ENCODE measurements at places on chromosomes 13 and 19. TPM values are rescaled to one million over a fixed set of nuclear protein-coding genes. Genes with fewer than 3 reads are reported as not detected.

DNA sequence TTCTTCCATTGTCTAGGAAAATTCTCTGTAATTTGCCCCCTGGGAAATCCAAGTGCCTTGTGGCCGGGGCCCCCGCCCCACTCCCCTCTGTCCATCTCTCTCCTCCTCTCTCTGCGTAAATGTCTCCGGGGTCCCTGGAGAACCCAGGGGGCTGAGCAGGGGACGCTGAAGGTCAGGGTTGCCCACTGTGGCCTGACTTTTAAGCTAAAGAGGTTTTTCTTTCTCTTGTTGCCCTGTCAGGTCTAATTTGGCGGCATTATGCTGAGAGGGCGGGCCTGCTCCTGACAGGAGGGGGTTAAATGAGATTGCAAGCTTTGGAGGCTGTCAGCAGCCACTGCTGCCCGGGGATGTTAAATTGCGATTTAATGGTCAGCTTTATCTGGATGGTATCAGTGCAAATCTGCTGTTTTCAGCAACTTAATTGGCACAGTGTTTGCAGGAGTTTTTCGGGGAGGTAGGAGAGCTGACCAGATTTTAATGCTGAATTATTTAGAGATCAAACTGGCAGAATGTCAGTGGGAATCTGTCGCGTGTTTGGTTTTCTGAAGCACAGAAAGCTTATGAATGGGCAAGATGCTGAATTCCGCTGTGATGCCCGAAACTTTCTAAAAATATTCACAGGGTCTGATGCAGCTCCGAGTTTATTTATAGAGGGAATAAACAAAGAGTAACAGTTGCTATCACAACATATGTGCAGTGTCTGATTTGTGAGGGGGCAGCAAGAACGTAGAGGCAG lies 93.2 kb upstream of the SOX1 start:
- DNase-seq: no peak

DNA sequence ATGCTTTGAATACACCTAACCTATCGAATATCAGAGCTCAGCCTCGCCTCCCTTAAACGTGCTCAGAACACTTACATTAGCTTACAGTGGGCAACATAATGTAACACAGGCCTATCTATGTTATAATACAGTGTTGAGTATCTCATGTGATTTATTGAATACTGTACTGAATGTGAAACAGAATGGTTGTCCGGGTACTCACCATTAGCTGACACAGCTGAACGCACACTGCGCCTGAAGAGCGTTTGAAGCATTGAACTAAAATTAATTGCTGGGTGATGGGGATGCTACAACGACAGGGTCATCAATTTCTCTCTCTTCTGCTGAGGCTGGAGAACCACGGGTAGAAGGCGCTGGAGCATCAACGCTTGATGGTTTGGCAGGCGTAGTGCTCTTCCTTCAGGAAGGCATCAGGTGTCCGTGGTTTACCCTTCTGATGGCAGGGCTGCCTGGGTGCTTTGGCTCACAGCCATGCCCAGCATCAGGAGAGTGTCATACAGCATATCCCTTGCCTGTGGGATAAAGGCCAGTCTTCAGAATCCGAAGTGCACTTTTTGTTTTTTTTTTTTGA lies 46.9 kb upstream of the UBE2L5 start:
- no peak for DNase-seq

- no peak for DNase-seq
Observed at GRCh38 chr19:7895565-7895964, 7.3 kb downstream of the LRRC8E start.

DNA sequence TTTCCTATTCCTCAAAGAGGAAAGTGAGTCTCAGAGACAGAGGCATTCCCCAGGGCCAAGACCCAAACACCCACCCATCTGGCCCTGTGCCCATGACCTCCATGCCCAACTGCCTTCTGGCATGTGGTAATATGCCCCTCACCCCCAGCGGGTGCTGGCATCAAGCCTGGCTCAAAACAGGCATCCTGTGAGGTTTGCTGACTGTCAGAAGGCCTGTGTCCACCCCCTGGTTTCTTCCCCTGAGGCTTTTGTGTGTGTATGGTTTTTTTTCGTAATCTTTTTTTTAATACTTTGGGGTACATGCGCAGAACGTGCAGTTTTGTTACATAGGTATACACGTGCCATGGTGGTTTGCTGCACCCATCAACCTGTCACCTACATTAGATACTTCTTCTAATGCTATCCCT lies 7.6 kb upstream of the KANK2 start:
- DNase-seq: no peak

DNA sequence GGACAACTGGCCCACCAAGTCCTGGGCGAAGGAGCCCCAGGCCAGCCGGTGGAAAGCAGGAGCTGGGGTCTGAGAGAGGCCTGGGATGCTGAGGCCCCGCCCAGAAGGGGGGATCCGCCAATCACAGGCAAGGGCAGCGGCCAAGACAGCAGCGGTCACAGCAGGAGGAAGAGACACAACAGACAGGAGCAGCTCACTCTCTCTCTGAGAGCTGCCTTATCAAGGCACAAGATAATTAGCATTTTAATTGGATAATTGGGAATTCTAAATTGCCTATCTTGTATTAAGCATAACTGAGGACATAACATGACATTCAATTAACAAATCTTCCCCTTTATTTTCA lies 46.2 kb downstream of the CEBPG start:
- DNase-seq: no peak

The SLC7A9 gene
- 0.17 TPM for total RNA-seq

DNA sequence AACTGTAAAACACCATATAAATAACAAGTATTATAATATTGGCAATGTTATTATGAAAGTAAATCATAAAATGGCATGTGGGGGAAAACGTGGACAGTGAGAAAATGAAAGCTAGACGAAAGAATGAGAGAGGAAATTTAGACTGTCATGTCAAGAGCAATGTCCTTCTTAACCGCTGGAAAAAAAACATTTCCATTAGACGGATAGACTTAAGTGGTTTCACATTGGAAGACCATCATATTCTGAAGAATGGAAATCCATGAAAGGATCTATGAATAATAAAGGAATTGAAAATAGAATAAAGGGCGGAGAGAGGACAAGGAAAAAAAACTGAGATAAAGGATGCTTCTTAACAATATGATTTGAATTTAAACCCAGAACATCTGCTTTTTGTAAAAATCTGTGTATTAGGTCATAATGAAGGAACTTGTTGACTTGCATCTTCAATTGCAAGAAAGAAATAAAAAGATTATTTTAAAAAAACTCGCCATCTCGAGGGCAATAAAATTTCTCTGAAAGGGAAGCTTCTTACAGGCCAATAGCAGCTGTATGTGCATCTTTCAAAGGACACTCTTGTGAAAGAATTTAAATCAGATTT lies 90.6 kb downstream of the SPRY2 start:
- DNase-seq: no peak

DNA sequence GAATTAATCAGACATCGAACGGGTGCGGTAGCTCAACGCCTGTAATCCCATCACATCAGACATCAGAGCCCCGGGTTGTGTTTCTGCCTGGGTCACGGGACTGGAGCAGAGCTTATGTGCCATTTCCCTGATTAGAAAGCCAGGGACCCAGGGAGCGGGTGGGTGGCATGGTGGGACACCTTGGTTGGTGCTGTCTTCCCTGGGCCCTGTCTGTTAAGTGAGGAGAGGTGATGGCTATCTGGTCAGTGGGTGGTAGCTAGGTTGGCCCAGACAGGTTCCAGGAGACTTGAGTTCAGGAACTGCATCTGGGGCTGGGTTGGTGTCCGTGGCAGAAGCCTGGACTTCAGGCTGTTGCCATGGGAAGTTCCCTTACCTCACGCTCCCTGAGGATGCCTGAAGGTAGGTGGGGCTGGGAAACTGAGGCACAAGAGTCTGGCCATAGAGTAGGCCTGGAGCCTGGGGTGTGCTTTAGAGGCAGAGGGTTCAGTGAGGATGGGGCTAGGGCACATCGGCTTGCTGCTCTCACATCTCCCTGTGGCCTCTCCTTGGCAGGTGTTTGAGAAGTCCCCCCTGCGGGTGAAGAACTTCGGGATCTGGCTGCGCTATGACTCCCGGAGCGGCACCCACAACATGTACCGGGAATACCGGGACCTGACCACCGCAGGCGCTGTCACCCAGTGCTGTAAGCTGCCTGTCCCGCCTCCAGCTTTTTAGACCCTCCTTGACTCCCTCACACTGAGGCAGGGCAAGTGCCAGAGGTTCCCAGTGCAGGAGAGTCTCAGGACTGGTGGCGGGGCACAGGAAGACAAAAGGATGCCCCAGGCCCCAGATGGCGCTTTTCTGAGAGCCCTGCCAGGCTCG lies 2.1 kb downstream of the RPL18A start:
- no peak for DNase-seq

The RFPL4A gene
- total RNA-seq: not detected

The ADGRE1 gene
- total RNA-seq: under 0.01 TPM

DNA sequence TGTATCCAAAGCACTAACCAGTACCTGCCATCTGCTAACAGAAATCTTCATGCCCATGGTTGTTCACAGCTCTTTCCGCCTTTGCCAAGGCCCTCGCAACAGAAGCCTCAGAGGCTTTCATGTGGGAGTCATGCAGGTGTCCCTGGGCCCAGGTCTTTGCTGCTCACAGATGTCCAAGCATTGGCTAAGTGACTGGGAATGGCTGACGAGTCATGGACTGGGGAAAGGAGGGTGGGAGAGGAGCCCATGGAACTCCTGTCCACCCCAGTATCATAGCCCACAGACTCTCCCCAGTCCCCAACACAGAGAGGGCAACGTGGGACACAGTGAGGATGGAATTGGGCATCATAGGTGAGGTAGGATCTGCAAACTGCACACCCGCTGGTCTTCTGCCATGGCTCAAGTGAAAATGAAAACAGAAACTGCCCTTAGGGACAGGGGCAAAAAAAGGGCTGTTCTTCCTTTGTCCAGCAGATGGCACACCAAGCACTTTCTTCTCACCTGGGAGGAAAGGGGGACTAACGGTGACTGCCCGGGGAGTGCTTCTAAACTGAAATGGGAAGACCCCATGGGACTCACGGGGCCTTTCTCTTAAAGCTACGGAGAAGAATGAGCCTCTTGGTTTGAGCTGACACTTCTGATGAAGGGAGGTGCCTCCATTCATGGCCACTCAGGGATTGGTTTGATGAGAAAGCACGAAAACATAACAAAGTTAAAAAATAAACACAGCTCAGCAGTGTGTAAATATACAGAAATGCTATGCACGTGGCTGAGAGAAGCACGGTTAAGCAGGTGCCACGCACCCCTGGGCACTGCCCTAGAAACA lies 11.1 kb upstream of the DHRS12 start:
- DNase-seq: peak; percentile 60

DNA sequence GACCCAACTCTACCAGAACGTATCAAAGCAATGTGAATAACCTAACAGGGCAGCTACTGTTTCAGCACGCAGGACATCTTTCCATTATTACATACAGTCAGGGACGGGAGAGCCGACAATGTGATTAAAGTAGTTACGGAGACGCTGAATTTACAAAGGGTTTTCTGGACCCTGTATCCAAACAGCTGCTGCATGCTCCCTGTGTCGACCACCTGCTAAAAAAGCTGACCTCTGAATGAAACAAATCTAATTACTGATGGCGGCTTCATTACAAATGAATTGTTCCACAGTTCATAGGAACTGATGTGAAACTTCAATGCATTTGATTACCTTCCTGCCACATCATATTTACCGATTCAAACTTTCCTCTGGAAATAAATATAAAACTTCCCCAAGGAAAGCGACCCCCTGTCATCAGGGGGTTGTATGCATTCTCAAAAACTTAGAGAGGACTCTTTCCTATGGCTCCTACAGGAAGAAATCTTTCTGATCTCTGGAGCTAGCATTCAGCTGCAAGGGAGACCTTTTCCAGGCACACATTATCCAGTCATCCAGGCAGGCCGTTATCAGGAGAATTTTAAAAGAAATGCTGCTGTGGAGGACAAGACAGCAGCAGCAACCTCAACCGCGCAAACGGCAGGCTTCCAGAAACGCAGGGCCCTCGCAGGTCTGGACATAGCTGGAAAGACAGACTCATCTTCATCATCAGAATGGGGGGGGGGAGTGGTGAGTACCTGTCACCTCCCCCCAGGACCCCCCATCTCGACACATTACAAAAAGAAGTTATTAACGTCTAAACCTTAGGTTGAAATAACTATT lies 3.1 kb downstream of the EFNB2 start:
- DNase-seq: peak; percentile 56

The HIF3A gene
- total RNA-seq: 0.77 TPM

GRCh38 chr19:41595890-41596280 lies 19.9 kb downstream of the CEACAM21 start:
- no peak for DNase-seq

GRCh38 chr13:34223984-34224383 lies 406.0 kb downstream of the RFC3 start:
- no peak for DNase-seq

- peak; percentile 82 for DNase-seq
Observed at GRCh38 chr19:55460670-55461258, 678 bp downstream of the ISOC2 start.

The COX7A1 gene
- 30.0 TPM for total RNA-seq

The UBAC2 gene
- 29.5 TPM for total RNA-seq

- DNase-seq: peak; percentile 49
Observed at GRCh38 chr13:30697177-30697953, 38.0 kb upstream of the ALOX5AP start.

DNA sequence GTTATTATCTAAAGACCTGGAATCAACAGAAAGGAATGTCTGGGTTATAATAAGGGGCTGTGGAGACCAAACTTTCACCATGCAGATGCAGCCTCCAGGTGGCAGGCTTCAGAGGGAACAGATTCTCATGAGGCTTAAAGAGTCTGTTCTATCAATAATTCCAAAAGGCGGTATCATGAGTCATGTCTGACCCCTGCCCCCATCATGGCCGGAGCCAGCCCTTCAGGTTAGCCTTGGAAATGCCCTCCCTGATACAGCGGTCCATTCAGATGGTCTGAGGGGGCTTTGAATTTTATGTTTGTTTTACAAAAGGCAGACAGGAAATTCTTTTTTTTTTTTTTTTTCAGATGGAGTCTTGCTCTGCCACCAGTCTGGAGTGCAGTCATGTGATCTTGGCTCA lies 21.7 kb upstream of the LAMP1 start:
- DNase-seq: peak; percentile 64

DNA sequence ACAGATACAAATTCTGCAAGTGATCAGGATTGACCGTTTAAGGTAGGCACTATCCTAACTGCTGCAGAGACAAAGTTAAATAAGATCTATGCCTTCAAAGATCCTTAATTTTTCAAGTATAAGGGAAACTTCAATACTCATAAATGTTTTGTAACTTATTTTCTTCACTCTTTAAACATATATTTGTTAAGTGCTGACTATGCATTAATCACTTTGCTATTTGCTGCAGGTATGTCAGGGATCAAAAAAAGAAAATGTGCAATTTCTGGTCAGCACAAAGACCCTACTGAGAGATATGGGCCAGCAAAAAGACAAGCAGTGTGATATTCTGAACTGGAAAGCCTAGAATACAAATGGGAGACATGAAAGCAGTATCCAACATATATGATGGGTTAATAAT lies 756.1 kb upstream of the PCDH9 start:
- no peak for DNase-seq

DNA sequence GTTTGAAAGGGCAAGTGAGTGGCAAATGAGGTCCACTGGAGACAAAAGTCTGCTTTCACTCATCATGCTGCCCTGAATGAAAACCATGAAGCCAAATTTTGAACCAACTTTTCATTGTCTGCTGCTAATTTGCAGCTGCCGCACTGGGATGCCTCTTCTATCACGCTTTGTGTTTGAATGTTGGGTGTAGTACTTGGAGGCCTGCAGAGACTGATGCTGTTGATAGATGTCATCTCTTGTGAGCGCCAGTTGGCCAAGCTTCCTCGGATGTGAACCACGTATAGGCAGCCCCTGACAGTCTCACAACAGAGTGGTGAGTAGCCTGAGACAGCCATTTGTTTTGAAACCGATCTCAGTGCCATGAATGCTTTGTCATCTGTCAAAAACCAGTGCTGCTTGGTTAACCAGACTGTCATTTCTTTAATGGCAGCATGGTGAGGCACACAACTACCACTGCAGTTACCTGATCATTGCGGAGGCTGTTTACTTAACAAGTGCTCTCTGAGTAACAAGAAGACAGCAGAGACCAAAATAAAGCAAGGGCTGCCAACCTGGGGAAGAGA lies 31.2 kb upstream of the SLC10A2 start:
- DNase-seq: no peak
